CD4-positive, alpha-beta T cell treated with Interleukin-21 for 1 hour (primary cell): ENCODE measurements at places on chromosomes 12 and 14.
A peak's percentile ranks its signal among the peaks of the same experiment; 100 is the strongest.

DNA sequence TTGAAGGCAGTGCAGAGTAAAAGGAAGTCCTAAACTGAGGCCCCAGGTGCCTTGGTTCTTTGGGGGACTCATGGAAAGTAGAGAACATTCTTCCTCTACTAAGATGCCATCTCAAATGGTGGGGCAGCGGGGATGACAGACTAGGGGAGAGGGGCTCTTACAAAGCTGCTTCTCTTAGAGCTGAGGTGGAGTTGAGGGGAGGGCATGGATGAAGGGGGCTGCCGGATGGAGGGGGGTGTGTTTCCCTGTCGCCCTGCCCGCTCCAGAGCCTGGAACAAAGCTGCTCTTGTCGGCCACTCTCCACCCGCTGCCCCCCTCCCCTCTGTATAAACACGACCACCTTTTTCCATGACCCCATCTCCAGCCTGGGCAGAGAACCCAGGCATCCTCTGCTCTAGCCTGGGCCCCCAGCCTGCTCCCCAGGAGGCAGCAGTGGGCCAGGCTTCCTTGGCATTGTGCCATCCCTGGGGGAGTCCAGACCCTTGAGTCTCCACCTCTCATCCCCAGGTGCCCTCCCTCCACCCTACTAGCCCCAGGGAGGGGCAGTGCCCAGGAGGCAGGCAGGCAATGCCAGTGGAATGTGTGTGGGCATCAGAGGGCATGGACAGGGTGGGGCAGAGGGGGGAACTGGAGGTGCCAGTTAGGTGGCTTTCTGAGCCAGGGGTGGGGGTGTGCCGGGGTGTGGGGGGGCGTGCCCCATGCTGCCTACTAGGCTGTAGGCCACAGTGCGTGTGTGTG, 1.7 kb downstream of the RARG start:
- DNase-seq: no peak

- DNase-seq: no peak
These were observed 1.8 kb downstream of the OTOGL start for GRCh38 chr12:80101126-80101525.

DNA sequence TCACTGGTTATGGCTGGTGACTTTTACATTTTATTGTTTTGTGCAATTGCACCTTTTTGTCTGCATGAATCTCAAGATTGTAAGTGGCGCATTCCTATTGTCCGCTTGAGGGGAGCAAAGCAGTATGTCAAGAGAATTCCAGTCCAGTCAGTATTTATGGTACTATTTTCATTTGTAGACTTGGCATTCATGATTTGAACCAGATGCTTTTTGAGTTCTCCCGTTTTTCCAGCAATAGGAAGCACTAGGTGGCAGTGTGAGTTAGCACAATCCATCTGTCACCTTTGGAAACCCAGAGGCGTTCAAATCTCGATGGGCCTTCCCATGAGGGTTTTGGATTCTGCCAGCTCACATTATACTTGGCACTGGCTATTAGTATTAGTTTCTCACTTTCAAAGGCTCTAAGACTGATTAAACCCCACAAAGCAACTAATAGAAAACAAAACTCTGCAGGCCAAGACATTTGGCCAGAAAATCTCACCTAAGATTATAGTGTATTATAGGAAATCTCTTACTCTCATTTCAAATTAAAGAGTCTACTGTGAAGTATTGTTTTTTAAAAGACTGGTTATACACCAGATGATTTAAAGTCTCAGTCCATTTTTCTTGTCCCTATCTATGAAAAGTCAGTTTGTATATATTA, 2.2 kb downstream of the DACT1 start:
- no peak for DNase-seq

DNA sequence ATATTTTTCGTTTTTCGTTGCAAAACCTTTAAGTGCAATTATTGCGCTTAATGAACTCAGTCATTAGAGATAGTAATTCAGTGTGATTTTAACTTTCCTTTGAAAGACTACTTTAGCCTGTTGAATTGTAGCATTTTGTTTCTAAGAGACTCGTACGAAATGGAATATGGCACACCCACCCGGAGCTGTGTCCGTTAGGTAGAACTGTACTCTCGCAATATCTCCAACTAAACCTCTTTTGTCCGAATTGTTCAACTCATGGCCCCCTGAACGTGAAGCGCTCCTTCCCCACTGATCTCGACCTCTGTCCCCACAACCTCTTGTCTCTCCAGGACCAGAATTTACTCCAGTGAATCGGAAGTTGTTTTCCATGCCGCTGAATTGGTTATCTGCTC, 800 bp downstream of the PCNX4 start:
- peak; percentile 29 for DNase-seq

DNA sequence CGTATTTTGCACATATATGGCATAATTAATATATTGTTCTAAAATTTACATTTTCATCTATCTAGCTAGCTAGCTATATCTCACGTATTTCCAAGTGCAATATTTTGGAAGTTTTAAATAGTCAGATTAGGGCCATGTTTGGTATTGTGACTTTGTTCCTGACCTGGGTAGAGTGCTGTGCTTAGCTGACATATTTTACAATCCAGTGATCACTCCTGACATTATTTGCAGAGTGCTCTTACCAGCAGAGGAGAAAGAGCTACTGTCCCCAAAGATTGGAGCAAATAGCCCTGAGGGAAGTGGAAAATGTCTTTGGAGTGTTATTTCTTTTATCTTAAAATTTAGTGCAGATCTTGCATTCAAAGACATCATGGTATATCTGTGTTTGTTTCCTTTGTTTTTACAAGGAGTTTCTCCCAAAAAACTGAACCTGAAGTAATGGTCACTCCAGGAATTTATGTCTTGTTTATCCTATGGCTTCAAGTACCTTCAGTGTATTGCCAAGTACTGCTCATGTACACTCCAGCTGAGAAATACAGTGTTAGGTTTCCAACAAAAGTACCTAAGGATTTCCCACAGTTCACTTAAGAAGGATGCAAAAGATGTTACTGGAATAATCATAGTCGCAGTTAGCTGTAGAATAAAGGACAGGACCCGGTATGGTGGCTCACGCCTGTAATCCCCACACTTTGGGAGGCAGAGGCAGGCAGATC, 49.4 kb upstream of the PSMA6 start:
- DNase-seq: no peak

DNA sequence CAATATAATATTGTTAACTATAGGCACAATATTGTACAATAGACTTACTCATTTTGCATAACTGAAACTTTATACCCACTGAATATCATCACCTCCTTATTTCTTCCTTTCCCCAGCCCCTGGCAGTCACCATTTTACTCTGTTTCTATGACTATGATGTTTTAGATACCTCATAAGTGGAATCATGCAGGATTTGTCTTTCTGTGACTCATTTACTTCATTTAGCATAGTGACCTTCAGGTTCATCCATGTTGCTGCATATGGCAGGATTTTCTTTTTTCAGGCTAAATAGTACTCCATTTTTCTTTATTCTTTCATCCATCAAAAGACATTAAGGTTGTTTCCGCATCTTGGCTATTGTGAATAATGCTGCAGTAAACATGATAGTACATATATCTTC, 18.9 kb downstream of the USP15 start:
- no peak for DNase-seq

GRCh38 chr12:60494244-60494643, 898.4 kb downstream of the SLC16A7 start:
- no peak for DNase-seq

GRCh38 chr12:70741256-70741655, 104.0 kb upstream of the PTPRB start:
- DNase-seq: no peak

GRCh38 chr12:55925870-55926737, 1.6 kb downstream of the PYM1 start:
- no peak for DNase-seq

GRCh38 chr12:33000016-33000415, 103.4 kb upstream of the PKP2 start:
- DNase-seq: no peak

GRCh38 chr14:65661865-65662264, 249.3 kb downstream of the FUT8 start:
- no peak for DNase-seq

DNA sequence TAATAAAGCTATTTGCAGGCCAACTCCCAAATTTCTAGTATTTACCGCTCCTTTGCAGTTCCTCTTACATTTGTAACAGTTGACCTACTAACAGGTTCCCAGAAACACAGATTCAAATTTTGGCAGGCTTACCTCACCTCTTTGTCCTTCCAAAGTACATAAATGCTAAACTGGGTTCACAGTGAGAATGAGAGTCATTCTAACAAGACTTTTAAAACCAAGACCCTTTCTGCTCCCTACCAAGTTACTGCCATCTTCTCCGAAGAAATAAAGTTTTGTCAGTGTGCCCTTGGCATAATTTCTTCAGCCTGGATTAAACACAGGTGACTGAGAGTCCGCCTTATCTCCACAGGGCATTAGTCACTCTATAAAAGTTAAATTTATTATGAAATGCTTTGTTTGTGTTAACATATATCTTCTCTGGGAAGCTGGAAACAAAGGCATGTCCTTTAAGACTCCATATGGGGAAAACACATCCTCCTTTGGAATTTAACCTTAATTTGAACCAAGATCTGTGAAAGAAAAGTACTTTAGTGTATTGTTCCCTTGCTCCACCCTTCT, 28.2 kb downstream of the FOXA1 start:
- DNase-seq: no peak

GRCh38 chr12:71107936-71108335, 49.9 kb downstream of the TSPAN8 start:
- no peak for DNase-seq

- DNase-seq: no peak
These were observed 99.2 kb upstream of the TBX3 start for GRCh38 chr12:114783089-114783618.

GRCh38 chr12:5648692-5649359, 216.9 kb downstream of the NTF3 start:
- no peak for DNase-seq

DNA sequence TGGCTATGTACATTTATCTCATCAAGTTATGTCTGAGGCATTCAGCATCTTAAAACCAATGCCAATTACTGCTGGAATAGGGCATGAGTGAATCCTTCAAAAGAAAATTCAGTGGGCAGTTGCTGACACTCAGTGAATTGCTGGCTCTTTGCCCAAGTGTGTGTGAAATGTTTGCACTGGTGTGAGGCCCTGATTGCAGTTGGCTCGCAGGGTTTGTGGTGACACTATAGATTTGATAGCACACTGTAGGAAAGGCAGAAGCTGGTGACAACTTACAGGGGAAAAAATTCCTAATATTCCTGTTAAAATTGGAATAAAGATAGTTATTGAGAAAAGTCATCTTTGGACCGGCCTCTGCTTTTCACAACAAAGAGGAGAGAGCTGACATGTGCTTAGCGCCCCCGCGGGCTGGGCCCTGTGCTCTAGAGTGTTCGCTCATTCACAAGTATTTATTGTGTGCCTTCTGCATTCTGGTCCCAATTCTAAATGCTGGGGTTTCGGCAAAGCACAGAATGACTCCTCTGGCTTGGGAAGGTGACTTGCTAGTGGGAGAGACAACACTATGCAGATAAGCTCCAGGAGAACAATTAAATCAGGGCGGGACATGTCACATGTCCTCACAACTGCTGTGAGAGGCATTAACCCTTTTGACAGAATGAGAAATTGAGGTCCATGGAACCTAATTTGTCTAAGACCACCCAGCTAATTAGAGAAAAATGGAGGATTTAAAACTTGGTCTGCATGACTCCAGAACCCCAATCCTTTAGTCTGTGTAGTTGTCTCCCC, 418.7 kb downstream of the NPAS3 start:
- DNase-seq: no peak

DNA sequence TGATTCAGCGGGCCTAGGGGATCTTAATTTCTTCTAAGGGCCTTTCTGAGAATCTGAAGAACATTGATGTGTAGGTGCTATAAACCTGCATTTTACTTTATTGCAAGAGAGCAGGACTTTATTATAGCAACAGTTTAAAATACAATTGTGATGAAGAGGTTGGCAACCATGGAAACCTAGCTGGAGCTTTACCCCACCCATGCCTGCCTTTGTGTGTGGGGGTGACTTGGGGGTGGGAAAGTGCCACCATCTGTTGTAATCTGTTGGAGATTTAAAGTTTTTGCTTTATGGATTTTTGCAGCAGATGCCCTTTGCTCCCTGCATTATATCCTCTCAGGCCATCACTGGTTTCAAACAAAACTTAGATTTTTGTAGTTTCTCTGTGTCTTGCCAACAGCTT, 64.6 kb downstream of the ATG14 start:
- no peak for DNase-seq

- DNase-seq: no peak
These were observed 90.4 kb downstream of the BORCS5 start for GRCh38 chr12:12447236-12447635.

DNA sequence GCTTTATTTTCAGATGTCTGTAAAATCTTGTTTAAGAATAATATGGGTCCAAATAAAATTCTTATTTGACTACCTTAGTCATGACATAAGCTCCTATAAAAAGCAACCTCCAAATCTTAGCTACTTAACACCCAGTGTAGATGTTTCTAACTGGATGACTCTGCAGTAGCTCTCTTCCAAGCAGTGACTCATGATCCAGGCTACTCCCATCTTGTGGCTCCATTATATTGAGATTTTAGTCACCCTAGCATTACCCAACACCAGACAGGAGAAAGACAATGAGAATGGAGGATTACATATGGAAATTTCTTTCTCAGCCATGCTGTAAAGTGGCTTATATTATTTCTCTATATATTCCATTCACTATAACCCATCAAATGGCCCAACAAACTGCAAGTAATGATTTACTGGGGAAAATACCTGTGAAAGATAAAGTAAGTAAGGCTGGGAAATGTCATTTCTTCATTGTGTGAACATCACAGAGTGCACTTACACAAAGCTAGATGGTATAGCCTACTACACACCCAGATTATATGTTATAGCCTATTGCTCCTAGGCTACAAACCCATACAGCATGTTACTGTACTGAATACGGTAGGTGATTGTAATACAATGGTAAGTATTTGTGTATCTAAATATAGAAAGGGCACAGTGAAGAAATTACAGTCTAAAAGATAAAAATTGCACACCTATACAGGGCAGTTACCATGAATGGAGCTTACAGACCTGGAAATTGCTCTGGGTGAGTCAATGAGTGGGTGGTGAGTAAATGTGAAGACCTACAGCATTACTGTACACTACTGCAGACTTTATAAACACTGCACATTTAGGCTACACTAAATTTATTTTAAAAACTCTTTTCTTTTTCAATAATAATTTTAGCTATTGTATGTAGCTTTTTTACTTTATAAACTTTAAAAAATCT, 163.2 kb downstream of the DYRK2 start:
- DNase-seq: no peak
